ENCODE measurements at places on chromosomes 16 and 17.

DNA sequence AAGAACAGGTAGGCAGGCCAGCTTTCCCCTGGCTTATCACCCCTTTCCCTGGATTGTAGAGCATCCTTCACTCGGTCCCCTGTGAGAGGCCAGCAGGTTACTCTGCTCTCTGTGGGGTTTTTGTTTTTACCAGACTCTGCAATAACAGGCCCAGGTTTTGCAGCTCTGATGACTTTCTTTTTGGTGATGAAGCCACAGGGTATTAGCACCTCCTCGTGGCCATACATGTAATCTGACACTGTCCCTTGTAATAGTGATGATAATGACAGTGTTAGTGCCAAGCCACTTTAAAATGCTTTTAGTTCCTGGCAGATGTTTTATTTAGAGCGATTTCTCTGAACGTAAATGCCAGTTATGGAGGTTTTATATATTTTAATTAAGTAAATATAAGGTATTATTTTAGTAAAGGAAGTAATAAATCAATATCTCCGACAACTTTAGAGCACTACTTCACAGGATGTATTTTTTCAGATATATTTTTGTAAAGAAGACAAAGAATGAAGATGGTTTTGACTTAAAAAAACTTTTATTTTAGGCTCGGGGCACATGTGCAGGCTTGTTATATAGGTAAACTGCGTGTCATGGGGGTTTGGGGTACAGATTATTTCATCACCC is 38.0 kb upstream of the CPHXL start:
- DNase-seq, result peak; percentile 32

DNA sequence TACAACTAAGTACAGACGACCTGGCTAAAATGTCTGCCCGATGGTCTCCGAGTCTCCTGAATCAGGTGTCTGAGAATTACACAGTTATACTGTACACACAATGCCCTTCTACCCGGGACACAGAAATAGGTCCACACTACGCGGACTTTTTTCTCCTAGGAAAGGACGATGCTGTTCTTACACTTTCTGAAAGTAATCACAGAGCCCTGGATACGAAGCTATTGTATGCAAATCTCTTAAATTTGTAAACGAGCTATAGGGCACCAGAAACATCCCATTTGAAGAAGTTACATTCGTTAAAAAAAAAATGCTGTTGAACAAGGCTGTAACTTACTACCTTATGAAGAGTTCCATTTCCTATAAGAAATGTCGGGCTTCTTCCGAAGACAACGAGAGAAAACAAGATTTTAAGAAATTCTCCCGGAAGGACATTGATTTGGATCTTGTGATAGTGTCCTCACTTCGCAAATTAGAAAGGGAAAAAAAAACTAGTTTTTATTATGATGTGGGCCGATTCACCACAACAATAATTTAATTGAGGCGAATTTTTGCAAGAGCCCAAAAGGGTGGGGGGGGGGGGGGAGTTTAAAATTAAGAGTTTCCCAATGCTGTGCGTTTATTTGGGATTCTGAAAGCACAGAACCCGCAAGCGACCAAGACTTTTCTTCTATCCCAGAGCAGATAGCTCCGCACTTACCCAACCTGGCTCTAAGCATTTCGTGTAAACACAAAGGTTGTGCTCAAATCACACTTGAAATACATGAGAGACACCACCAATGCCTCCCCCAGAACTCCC is 1.5 kb upstream of the SOX9 start:
- DNase-seq, result no peak

- no peak for DNase-seq
Measured at GRCh38 chr16:65919145-65919985, 447.1 kb upstream of the CDH5 start.

GRCh38 chr17:59761385-59762048 is 54.1 kb downstream of the VMP1 start:
- DNase-seq, result no peak

Measured in effector CD4-positive, alpha-beta T cell (primary cell).